Right renal cortex interstitium (tissue), 3 donors: ENCODE measurements at places on chromosomes 2 and 18. TPM values are rescaled to one million over a fixed set of nuclear protein-coding genes. Genes with fewer than 3 reads are reported as not detected.

KIAA2012 gene
- 0.10 TPM for polyA plus RNA-seq

HNMT gene
- polyA plus RNA-seq, result 84.9 TPM

GRCh38 chr2:86675511-86676015 lies 44.5 kb upstream of the RMND5A start:
- no peak for DNase-seq

DNA sequence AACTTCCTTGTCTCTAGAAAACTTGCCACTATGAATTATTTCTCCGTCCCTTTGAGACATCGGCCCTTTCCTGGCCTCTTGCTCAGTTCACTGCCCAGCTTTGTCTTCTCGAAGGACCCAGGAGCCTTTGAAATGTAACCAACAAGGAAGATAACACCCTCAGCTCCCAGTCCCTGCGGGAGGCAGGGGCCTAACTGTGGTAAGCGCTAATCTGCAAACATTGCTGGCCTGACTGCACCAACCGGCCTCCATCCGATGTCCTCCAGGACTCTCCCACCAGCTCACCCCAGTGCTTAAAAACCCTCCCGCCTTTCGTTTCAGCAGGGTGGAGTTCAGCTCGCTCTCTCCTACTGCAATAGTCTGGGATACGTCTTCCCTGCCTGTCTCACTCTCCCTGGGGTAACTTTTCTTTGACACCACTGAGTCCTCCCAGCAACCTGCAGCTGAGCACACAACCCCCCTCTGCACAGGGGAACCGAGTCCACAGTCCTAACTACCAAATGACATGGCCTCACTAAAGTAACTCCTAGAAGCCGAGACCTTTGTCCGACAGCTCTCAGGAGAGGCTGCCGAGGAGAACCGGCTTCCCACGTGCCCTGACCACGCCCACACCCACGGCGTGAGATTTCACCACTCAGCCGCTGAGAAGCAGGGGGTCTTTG lies 76.1 kb downstream of the MBP start:
- DNase-seq, result no peak

DNA sequence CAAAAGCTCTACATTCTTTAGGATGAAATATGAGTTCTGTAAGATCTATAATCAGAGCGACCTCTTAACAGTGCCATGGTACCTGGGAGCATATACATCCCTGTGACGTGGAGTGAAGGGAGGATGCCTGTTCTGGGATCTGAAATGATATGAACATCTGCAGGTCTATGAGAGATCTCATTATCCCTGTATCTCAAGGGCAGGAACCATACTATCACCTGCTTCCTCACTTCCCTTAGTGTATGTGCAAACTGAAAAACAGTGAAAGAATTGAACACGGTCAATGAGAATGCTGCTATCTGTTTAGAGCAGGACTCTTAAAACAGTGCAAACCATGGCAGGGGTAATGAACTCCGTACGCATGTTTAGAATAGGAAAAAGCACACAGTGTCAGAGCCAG lies 364.0 kb downstream of the LPIN1 start:
- no peak for DNase-seq

DNA sequence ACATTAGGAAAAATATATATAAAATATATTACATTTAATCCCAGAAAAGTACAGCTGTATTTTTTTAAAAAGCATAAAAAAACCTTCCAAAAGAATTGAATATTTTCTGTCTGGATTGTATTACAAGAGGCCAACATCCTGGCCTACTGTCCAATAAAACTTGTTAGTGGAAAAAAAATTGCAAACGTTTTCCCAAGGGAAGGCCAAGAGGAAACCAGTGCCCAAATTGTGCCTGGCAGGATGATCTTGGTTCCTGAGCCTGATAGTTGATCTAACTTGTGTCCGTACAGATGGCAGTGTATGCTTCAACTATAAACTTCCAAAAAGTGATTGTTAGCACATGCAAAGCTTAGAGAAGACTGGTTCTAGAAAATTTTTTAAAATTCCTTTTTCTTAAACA lies 90.6 kb upstream of the LPIN2 start:
- no peak for DNase-seq

GRCh38 chr2:201966691-201967438 lies 66.8 kb upstream of the FZD7 start:
- DNase-seq, result no peak

DNA sequence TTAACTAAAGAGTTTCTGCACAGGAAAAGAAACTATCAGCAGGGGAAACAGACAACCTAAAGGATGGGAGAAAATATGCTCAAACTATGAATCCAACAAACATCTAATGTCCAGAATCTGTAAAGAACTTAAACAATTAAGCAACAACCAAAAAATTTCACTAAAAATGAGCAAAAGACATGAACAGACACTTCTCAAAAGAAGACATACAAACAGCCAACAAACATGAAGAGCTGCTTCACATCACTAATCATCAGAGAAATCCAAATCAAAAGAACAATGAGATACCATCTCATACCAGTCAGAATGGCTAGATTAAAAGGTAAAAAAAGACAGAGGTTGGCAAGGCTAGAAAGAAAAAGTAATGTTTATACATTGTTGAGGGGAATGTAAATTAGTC lies 8.8 kb upstream of the GULP1 start:
- no peak for DNase-seq

DNA sequence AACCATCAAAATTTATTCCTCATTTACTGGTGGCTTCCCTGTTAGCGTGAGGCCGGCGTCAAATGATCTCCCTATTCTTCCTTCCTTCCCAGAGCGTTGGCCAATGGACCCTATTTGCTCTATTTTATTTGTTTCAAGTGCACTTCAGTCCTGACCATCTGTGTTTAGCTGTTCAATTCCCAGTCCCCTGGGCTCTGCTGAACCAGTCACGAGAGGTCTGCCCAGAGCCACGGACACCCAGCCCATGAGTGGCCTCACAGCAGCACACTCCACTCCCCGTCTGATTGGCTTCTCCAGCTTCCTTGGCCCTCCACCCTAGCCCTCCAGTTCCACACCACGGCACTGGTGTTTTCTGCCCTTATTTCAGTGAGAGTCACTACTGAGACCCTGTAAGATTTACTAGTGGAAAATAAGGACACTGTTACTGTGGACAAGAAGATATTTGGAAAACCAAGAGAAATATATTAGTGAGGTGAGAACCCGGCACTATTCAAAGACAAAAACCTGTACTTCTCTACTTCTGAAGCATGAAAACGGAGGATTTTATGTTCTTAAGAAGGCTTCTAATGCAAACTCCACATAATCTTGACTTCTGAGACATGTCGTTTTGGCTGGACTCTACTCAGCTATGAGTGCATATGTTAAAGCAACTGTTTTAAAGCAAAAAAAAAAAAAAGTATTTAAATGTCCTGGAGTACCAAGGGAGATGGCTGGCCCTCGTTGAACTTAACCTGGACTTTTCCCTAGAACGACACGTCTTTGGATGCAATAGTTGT lies 86.6 kb downstream of the COL6A3 start:
- no peak for DNase-seq

DNAH6 gene
- polyA plus RNA-seq, result 1.9 TPM

DNA sequence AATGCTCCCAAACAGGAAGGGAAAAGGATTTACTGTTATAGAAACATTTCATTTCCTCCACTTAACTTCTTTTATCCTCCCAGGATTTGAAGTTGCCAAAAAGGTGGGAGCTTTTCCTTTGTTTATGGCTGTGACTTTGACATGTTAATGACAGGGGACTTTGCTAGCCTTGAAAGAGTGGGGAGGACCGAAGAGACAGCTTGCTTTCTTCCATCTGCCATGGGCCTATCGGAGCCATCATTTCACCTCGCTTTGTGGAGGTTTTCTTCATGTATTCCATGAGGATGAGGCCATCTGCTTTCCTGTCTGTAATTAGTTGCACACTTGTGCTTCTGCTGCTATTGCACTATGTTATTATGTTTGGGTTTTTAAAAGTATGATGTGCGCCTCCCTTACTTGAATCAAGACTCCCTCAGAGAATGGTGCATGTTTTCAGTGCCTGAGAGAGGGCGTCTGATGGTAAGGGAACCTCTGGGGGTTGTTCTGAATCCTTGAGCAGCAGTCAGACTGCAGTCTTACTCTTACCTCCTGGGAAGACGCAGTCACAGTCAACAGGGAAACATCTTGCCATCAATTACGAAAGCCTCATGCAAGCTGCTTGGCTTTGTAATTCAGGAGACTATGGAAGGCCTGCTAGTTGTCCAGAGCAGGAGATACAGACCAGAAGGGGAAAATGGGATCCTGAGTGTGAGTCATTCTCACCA lies 173.3 kb upstream of the MGAT5 start:
- DNase-seq, result no peak

TMSB10 gene
- polyA plus RNA-seq, result 1,732 TPM

GRCh38 chr2:42979416-42979869 lies 187.1 kb upstream of the HAAO start:
- no peak for DNase-seq

KATNAL2 gene
- 10.8 TPM for polyA plus RNA-seq
